ENCODE measurements at places on chromosomes 3 and 15. TPM values are rescaled to one million over a fixed set of nuclear protein-coding genes. Genes with fewer than 3 reads are reported as not detected.

Gene HRG
- not detected for polyA plus RNA-seq

- no peak for DNase-seq
Observed at GRCh38 chr3:153595186-153595815, 433.3 kb downstream of the RAP2B start.

Gene PLA1A
- polyA plus RNA-seq = not detected

DNA sequence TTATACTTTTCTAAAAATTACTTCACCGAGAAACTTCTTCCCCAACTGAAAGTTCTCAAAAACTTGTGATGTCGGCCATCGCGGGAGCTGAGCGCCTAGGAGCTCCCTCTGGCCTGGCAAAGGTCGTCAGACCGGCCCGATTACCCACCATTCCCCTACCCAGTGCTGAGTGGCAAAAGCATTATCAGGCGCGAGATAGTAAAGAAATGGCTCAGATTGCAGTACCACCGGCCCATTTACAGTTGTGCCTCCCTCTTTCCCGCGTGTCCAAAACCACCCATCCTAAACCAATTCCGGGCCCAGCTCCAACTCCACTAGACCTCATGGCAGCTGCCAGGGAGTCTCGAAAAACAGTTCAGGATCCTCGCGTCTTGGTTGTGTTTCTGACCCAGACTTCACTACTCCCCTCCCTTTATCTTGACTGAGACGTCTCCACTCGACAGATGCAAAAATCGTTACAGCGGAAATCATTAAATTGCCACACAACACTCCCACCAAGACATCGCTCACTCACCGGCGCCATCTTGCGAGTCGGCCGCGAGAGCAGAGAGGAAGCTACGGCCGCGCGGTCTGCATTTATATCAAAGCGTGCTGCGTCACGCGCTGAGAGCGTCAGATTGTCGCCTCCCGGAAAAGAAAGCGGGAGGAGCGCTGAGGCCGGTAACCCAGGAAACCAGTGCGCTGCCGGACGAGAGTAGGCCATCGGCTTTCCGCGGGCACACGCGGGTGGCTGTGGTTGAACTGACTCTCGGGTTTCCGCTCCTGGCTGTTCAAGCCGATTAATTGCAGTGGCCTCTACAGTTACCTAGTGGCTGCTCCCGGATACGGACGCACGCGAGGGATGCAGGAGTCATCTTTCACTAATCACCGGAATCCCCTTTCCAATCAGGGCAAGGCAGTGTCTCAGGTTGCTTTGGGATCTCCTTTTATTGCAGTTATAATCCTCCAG lies at the start of gene RPL22L1:
RPL22L1 (minus strand) TSS at position 551 of the 949 bp plus-strand sequence; CDS start at position 523, 28 bp downstream.
- DNase-seq = peak; percentile 94

- DNase-seq = no peak
Observed at GRCh38 chr3:119747357-119747756, 34.5 kb upstream of the NR1I2 start.

Gene CLDN1
- polyA plus RNA-seq = not detected

DNA sequence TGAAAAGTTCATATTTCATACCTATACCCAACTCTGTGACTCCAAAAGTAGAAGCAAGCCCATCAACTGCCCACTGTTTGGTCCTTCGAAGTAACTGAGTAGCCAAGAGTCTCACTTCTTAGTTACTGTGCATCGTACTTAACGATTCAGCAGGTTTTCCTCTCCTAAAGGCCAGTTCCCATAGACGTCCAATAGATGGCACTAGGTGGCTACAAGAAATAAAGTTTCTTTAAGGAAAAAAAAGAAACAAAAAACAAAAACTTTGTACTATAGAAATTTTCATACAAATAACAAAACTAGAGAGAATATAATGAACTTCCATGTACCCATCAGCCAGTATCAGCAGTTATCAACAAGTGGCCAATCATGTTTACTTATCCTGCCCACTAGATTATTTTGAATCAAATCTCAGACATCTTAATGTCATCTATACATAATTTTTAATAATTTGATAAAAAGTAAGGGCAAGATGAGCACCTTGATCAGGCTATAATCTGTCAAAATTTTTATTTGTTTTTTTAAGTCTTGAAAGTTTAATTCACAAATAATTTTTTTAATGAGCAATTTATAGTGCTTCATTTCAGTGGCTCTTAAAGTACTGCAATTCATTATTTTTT lies 63.8 kb upstream of the ACP3 start:
- DNase-seq = no peak

DNA sequence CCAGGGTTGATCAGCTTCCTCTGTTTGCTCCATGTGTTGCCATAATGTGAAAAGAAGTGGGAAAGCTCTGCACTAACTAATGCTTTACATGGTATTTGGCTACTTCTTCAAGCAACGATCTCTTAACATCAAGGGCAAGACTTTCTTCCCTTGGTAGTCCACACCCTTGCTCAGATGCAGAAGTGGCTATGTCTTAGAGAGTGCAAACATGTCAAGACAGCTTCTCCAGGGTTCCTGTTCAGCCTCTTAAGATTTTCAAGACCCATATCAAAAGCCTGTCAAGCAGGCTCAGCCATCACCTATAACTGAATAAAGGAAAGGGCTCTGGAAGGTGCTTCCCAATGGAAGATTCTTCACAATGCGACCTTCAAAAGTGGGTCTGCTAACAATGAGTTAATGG lies 64.8 kb upstream of the CSTA start:
- DNase-seq = no peak

GRCh38 chr3:9781551-9781950 lies 10.7 kb downstream of the TADA3 start:
- DNase-seq = no peak

Gene PGBD4
- polyA plus RNA-seq = 2.2 TPM

GRCh38 chr3:122322095-122323075 lies 2.7 kb upstream of the CSTA start:
- no peak for DNase-seq

DNA sequence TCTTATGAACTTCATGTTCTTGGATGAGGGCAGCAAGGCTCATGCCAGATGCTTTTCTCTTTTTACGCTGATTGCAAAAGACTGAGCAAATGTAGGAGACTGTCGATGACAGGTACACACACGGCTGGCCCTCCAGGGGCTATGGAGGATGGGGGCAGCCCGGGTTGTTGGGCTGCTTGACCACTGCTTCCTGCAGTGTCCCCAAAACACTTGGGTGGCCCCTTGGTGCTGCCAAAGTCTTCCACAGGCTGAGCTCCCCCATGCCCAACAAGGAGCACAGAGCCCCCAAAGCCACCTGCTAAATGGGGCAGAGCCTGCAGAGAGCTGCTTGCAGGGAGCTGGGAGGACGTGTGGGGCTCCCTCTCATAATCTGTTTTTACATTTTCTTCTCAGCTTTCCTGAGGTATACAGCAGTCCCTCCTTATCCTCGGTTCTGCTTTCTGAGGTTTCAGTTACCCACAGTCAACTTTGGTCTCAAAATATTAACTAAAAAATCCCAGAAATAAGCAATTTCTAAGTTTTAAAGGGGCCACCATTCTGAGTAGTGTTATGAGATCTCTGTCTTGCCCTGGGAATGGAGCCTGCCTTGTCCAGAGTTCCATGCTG lies 7.3 kb downstream of the PRR23E start:
- DNase-seq = no peak

GRCh38 chr3:138901567-138901966 lies 45.4 kb downstream of the FOXL2 start:
- DNase-seq = no peak

DNA sequence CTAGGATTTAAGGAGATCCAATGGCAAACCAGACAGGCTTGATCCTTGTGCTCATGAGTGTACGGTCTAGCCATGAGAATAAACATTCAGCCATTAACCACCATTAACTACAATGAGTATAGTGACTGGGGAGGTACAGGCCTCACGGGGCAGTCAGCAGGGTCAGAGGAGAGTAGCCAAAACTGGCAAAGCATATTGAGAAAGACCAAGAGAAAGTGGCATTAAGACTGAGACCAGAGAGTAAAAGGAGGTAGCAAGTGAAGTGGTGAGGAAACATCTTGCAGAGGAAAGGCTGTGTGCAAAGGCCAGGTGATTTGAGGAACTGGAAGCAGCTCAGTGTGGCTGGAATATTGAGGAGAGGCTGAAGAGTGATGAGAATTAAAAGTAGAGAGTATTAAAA lies 407.2 kb upstream of the LMCD1 start:
- DNase-seq = no peak

Data from naive B cell (primary cell).